Glutamatergic neuron (in vitro differentiated cells): ENCODE measurements at places on chromosomes 2 and 18.

DNA sequence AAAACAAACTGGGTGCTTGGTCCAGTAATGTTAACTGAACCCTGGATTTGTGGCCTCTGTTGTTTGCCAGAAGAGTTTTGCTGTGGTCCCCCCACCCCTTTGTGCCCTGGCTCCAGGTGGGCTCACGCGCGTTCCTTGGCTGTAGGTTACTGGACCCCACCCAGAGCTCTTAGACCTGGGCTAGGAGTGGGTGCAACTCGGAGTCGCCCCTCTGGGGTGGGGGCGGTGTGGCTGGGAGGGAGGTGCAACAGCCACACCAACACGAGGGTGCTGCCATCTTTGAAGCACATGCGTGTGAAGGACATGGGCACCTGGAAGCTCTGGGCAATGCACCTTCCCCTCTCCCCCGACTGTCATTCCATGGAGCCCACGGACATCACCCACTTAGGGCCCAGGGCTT lies 92.7 kb downstream of the USP40 start:
- no peak for DNase-seq

DNA sequence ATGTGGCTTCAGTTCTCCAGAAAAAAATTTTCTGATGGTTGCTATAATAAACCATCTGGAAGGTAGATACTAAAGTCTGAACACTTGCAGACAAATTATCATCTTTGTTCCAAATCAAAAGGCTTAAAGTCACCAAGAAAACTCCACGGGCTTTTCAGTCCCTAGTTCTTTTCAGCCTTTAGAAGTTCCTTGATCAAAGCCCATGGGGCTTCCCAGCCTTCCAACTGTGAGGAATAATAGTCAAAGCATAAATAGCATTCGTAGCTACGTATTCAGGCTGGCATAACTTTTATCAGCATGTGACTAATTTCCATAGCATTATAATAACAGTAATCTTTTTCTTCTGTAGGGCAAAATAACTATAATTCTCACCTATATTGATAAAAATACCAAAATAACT lies 13.9 kb downstream of the SCG2 start:
- no peak for DNase-seq

DNA sequence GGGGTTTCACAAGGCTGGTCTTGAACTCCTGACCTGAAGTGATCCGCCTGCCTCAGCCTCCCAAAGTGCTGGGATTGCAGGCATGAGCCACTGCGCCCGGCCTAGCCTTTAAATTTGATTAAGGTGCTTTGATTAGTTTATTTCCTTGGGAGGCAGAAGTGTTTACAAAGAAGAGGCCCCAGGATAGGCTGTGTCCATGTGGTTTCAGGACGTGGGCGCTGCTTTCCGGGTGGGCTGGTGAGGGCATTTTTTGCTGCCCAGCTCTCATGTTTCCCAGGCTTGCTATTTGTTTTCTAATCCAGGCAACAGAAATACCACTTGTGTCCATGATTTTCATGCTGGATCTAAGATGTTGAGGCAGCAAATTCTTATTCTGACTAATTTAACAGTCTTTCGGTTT lies 124.2 kb downstream of the SH3RF3 start:
- no peak for DNase-seq

DNA sequence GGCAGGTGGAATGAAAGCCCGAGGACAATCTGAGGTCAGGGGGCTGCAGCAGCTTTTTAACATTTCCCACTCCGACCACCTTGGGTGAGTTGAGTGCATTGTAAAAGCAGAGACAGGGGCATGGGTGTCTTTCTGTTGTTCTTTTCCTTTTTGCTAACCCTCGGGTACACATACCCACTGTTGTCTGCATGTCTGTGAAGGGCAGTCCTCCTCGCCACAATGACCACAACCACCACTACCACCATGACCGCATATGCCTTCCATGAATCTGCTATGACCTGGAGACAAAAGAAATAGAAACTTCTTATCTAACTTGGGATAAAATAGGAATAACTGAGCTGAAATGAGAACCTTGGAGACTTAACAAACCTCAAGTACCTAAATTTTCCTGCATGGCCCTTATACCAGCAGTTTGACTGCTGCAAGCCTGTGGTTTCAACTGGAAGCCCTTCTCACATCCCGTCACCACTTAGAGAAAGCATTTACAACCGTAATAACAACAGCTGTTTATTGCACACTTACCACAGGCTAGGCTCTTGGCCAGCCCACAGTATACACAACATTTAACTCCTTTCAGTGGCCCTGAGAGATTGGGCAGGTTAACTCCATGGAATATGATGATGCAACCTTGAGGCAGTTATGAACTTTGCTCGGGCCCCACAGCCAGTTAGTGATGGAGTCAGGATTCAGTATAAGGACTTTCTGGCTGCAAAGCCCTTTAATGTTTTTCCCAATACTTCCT lies 80.3 kb downstream of the GYPC start:
- DNase-seq: no peak

GRCh38 chr2:112542984-112543661 lies 858 bp downstream of the POLR1B start:
- DNase-seq: no peak
